Mesothelial cell of epicardium (in vitro differentiated cells): ENCODE measurements at places on chromosomes 6 and 20.

DNA sequence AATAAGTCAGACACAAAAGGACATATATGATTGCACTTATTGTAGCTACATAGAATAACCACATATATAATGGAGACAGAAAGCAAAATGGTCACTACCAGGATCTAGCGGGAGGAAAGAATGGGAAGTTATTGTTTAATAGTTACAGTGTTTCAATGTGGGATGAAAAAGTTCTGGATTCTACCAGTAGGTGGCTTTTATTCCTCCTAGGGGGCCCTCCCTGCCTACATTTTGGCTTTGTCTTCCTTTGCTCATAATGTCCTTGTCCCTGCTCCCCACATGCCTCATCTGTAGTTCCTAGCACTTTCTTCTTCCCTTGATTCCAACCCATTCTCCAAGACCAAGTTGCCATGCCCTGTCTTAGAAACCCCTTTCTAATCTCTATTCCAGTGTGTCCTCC is 16.3 kb downstream of the ZNF133 start:
- DNase-seq: no peak

- no peak for DNase-seq
Observed at GRCh38 chr6:147384029-147384428, 124.5 kb upstream of the SAMD5 start.

- no peak for DNase-seq
Observed at GRCh38 chr6:150934380-150934779, 68.9 kb downstream of the MTHFD1L start.

DNA sequence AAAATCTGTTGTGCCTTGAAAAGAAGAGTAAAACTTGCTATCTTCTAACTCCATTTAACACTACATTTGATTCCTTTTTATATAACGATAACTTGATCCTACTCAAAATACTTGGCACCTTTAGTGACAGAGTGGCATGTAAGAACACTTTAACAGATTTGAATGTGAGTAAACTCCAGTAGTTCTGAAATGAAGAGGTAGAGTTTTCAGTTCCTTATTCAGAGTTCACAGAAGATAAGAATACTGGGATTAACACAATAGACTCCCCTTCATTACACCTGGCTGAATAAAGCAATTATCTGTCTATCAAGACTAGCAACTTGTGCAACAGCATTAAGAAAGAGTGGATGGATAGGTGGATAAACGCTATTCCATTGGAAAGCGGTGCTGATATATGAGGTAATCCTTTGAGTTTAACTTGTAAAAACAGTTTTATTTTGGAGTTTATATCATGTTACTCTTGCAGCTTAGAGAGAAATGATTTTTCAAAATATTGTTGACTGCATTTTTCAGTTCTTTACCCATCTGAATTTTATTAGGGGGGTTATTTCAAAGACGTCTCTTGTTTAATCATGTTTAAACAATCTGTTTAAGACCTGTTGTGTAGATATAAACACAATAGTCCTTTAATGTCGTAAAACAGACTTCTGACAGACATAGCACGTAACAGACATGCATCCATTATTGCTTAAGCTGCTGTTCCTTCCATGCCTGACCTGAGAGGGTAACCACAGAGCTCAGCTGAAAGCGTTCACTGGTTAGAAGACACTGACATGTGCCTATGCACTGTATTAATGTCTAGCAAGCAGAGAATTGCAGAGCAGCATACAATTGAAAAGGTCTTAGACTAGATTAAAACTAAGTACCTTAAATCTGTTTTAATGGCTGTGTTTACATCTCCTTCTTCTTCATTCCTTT is 102.4 kb upstream of the SUPT3H start:
- DNase-seq: no peak

GRCh38 chr20:42212391-42212790 is 594.2 kb upstream of the CHD6 start:
- DNase-seq: no peak

GRCh38 chr6:154754152-154754551 is 20.9 kb downstream of the SCAF8 start:
- no peak for DNase-seq

GRCh38 chr6:138440758-138441357 is 36.8 kb downstream of the HEBP2 start:
- DNase-seq: no peak

GRCh38 chr6:53758496-53758895 is 36.3 kb upstream of the LRRC1 start:
- DNase-seq: no peak

DNA sequence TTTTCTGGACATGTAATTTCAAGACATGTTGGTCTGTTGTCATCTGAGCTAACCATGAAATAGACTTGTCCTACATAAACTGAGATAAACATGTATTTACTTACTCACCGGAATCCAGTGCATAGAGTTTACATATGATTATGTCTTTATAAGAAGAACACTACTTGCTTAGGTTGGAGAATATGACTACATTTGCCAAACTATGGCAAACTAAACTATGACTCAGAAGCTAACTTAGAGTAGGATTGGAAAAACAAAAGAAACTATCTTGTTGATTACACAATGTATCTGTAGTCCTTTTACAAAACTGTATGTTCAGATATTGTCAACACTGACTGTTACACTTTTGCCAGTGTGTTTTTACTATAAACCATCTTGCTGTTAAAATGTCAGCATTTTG is 113.3 kb downstream of the CRYBG1 start:
- no peak for DNase-seq
